Esophagus mucosa (tissue), 1 donor: ENCODE measurements at places on chromosomes 16 and 17. TPM values are rescaled to one million over a fixed set of nuclear protein-coding genes. Genes with fewer than 3 reads are reported as not detected.

GRCh38 chr16:2852003-2852730, 5.8 kb downstream of the PRSS22 start:
- no peak for ATAC-seq

- ATAC-seq = peak; percentile 71
Observed at GRCh38 chr17:79393358-79394052, 217.3 kb downstream of the RBFOX3 start.

DNA sequence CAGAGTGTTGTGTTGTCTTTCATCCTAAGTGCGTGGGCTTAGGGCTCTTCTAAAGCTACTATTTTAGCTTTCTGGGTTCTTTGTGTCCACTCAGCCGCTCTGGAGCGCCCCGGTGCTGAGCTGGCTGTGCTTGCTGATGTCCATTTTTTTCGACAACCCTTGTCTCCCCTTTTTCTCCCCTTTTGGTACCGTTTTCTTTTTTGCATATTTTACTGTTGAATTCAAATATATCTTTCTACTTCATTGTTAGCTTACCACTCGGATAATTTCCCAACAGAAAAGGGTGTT, 1.2 kb downstream of the SRRM2 start:
- no peak for ATAC-seq

EVPLL gene
- 5.3 TPM for total RNA-seq

DNA sequence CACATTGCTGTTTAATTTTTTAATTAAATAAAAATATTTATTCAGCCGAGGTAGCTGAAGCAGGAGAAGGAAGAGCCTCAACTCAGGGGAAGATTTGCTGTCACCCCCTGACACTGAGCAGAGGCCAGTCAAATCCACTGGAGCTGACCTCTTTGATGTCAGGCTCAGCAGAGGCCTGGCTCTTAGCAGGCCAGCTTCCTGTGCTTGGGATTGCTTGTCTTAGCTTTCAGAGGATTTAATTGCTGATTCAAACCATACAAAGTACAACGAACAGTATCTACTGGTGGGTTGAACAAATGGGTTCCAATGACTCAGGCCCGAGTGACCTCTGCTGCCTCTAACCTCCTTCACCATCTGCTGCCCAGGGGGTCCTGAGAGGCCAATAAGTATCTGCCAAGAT, 417.0 kb upstream of the HSBP1 start:
- ATAC-seq = no peak
